Dorsolateral prefrontal cortex (tissue), 122 donors: ENCODE measurements at places on chromosomes 4 and X. TPM values are rescaled to one million over a fixed set of nuclear protein-coding genes. Genes with fewer than 3 reads are reported as not detected.

DNA sequence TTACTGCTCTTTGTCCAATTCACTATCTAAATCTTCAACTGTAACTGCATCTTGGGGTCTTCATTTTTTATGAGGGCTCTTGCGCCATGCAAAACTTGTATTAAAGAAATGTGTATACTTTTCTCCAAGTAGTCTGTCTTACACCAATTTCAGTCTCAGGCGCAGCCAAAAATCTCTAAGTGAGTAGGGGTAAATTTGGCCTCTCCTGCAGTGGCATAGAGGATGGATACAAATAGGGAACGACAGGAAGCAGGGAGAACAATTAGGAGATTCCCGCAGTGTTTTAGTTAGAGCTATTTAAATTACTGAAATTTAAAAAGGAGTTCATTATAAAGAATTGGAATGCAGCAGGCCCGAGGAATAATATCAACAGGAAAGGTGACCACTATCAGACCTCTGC lies 30.2 kb downstream of the DMP1 start:
- DNase-seq: no peak

DNA sequence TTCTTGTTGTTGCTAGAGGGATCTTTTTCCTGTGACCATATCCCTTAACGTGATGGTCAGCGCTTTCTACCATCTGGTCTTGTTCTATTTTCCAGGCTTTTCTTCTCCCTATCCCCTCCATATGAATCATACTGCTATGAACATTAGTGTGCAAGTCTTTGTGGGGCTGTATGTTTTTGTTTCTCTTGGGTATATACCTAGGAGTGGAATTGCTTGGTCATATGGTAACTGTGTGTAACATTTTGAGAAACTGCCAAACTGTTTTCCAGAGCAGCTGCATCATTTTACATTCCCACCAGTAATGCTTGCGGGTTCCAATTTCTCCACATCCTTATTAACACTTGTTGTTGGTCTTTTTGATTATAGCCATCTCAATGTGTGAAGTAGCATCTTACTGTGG lies 121.4 kb downstream of the SPRY1 start:
- no peak for DNase-seq

Gene EMCN
- 6.1 TPM for total RNA-seq

Gene BEX1
- 271 TPM for total RNA-seq

- no peak for DNase-seq
These were observed 298.3 kb downstream of the EVC2 start for GRCh38 chr4:5409972-5410618.

DNA sequence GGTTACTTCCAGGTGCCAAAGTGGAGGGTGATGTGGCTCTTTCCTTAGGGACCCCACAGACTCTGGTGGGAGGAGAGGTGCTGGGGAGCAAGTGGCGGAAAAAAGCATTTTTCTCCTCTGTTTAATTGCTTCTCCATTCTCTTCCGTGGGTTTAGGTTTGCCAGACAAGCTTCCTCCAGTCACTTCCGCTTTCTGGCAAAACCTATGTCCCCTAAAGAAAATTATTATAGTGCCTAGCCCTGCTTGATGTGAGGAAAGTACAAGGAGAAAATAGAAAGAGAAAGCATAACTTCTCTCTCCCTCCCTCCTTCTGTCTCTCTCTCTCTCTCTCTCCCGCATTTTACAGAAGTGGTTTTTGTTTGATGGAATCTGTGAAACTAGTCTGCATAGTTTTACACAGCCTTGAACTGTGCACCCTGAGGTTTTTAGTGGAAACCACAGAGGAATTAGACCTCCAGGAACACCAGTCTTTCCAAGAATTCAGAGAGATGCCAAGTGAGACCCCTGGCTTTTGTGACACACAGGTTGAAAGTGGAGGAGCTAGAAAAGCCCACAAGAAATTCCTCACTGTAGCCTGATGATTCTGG lies 231.1 kb upstream of the ANXA3 start:
- no peak for DNase-seq

Gene DMRTC1
- total RNA-seq: 11.0 TPM

DNA sequence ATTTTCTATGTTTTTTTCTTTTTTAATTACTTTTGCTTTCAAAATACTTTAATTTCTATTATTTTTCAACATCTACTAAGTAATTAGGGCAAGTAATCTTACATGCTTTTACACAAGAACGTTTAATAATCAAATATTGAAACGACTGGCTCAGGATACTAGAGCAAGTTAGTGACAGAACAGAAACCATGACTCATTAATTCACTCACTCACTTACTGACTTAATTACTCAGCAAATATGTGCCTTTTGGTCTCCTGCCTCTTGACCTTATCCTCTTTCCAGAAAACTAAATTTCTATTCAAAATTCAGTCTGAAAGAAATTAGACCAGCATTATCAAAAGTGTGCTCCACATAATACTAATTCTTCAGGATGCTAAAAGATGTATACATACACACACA lies 314.9 kb upstream of the TEX13C start:
- no peak for DNase-seq

DNA sequence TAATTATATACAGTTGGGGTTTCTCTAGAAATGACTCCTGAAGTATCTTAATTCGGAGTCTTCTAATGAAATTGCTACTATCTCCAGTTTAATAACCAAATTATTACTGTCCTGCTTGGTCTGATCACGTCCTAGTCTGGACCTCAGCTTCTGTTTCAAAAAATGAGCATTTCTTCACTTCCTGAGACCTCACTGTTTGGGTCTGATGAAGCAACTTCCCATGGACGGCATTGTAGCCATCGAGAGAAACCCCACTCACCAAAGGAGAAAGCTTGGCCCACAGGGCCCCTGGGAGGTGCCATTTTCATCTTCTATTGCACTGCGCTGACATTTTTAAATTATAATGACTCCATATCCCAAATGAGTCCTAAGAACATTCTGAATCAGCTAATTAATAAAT lies 178.0 kb downstream of the MGST2 start:
- no peak for DNase-seq

DNA sequence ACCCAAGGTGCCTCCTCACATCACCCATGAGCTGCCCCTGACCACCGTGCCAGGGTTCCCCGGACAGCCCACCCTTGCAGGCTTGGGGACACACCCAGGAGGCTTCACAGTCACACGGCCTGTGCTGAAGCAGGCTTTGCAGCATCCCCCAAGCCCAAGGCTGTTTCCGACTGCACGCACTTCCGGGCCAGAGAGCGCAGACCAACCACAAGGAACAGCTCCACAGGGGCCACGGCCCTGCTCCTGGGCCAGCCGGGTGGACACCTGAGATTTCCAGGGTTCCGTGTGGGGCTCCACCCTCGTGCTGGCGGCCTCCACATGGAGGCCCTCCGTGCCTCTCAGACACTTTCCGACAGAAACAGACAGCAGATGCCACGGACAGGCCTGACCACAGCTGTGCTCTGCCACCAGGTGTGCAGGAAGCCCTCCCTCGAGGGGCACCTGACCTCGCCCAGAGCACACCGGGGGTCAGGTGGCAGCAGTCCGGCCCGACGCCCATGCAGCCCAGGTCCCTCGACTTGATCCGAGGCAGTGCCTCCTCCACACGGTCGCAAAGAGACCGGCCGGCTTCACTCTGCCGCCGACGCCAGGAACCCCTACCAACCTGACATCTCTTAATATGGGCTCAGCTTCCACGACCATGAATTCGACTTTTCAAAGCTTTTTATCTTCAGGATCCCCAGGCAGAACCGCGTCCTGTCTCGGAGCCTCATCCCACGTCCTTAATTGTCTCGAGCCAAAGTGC lies 8.0 kb downstream of the CTBP1 start:
- DNase-seq: no peak

- DNase-seq: no peak
These were observed 49.3 kb upstream of the ATOH1 start for GRCh38 chr4:93779228-93779627.

- DNase-seq: no peak
These were observed 962.9 kb upstream of the GRID2 start for GRCh38 chr4:91340822-91341221.

GRCh38 chrX:26146024-26146423 lies 7.9 kb downstream of the MAGEB18 start:
- DNase-seq: no peak

DNA sequence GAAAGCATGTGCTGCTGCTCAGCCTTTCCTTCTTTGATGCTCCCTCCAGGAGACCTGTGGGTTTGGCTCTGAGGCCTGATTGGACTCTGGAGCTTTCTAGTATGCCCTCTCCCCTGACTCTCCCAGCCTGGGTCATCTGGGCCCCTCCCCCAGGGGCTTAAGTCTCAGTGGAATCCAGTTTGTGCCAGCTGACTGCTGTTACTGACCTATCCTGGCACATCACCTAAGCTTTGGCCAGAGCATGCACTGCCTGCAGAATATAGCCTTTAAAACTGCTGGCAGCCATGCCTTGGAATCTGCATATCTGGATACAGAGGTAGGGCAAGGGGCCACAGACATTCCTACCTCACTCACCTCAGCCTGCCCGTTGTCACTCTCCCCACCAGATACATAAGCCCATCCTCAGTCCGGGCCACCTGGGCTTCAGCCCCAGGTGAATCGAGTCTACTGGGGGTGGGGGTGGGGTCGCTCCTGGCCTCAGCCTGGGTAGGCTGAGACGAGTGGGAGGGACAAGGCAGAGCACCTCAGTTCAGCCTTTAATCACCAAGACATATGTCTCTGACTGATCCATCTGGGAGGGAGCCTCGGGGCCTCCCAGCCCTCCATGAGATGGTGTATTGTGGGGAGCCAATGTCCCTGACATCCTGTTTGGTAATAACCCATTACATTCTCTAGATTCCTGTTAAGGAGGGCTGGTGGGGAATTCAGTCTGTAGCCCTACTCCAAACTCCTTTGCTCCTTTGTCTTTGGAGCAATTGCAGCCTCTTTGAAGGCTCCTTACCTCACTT lies 61.2 kb downstream of the STARD8 start:
- DNase-seq: no peak

- DNase-seq: no peak
These were observed 44.0 kb upstream of the EOLA2 start for GRCh38 chrX:149982310-149982709.

Gene GABRE
- 17.4 TPM for total RNA-seq

Gene MAPK10
- total RNA-seq: 487 TPM

GRCh38 chr4:153676486-153676885 lies 7.6 kb upstream of the TLR2 start:
- no peak for DNase-seq

- no peak for DNase-seq
These were observed 64.9 kb downstream of the GRID2 start for GRCh38 chr4:92368653-92369052.

Gene TCEAL5
- 28.3 TPM for total RNA-seq

Gene ZNF330
- 21.9 TPM for total RNA-seq

- no peak for DNase-seq
These were observed 263.3 kb upstream of the GPRIN3 start for GRCh38 chr4:89570931-89571330.

GRCh38 chrX:118755633-118756032 lies 28.2 kb downstream of the IL13RA1 start:
- no peak for DNase-seq

DNA sequence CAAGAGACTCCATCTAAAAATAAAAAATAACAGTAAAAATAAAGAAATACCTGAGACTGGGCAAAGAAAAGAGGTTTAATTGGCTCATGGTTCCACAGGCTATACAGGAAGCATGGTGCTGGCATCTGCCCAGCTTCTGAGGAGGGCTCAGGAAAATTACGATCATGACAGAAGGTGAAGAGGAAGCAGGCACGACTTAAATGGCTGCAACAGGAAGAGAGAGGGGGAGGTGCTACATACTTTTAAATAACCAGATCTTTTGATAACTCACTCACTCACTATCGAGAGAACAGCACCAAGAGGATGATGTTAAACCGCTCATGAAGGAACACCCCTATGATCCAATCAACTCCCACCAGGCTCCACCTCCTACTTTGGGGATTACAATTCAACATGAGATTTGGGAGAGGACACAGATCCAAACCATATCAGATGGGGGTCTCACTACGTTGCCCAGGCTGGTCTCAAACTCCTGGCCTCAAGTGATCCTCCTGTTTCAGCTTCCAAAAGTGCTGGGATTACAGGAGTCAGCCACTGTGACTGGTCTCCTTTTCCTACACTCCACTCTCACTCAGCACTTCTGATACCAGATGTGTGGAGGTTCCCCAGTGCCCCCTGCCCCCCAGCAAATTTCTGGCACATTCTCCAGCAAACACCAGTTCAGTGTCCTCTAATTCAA lies 11.9 kb upstream of the ZNF157 start:
- DNase-seq: no peak

Gene L1CAM
- 168 TPM for total RNA-seq

- DNase-seq: no peak
These were observed 358.7 kb upstream of the NR3C2 start for GRCh38 chr4:148800940-148801339.

GRCh38 chr4:155722816-155723499 lies 35.9 kb upstream of the GUCY1B1 start:
- DNase-seq: no peak

- DNase-seq: no peak
These were observed 259.5 kb downstream of the ARHGAP24 start for GRCh38 chr4:85734424-85734831.

DNA sequence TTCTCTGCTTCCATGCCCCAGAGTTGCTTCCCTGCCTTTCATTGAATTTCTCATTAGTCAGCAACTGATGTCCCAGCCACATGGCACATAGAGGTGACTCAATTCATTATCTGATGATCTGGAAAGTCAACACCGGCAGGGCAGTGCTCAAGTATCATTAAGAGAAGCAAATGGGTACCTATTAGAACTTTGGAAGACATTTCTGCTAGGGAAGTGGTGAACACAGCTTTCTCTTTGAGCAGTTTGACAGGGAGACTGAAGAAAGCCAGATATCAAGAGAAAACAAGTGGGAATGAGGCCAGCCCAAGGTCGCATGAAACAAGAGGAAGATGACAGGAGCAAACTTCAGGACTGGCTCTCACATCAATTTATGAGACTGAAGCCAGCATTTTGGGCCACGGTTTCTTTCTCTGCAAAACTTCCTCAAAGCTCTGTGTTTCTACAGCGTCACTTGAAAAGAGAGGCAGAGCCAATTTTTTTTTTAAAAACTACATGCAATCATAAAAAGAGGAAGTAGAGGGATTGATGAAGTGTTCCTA lies 108.3 kb upstream of the RPS6KA3 start:
- DNase-seq: no peak

DNA sequence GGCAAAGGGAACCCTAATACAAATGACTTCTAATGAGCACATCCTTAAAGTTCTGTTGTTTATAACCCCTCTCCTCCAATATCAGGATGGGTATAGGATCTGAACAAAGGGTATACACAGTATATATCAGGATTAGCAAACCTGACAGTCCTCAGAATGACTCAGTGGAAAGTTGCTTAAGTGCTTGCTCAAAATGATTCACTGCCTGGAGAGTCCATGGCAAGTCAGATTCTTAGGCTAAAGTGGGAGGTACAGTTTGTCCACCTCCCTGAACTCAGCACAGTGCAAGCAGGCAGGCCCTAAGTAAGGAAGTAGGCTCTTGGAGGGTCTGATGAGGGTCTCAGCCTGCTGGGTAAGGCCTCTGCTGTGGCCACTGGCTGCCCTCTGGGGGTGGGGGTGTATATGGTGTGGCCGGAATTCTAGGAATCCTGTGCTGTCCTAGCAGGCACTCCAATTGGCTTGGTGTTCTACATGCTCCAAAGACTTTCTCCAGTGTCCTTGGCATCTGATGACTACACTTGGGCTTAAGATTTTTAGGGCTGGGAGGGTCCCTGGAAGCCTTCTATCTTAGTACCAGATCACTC lies 54.3 kb downstream of the CHRDL1 start:
- no peak for DNase-seq

Gene RAB9B
- total RNA-seq: 10.9 TPM

- peak; percentile 27 for DNase-seq
These were observed 11.7 kb downstream of the OTUD5 start for GRCh38 chrX:48945517-48946348.
